Activated gamma-delta T cell (primary cell): ENCODE measurements at places on chromosomes 3 and 15.

- DNase-seq: no peak
Measured at GRCh38 chr3:157104928-157105652, 54.9 kb downstream of the CCNL1 start.

- DNase-seq: no peak
Measured at GRCh38 chr15:58475573-58476524, 44.1 kb downstream of the LIPC start.

- DNase-seq: no peak
Measured at GRCh38 chr15:71329041-71329440, 213.8 kb downstream of the THSD4 start.

DNA sequence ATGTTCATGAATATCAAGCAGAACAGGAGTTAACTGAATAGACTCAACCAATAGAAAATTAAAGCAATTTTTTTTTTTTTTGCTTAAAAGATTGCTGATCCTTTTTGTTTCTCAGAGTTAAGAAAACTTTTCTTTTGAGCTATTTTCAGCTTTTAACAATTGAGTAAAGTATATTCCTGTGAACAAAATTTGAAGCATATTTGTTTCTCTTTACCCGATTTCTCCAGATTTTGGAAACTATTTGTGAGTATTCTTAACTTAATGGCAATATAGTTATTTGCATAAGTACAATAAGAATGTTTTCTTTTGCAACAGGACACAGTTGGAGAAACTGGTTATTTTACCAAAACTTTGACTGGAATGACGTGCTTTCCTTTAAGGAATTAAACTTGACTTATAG lies 53.4 kb upstream of the C15orf39 start:
- no peak for DNase-seq

- DNase-seq: no peak
Measured at GRCh38 chr3:122260206-122260605, 64.8 kb upstream of the CSTA start.

DNA sequence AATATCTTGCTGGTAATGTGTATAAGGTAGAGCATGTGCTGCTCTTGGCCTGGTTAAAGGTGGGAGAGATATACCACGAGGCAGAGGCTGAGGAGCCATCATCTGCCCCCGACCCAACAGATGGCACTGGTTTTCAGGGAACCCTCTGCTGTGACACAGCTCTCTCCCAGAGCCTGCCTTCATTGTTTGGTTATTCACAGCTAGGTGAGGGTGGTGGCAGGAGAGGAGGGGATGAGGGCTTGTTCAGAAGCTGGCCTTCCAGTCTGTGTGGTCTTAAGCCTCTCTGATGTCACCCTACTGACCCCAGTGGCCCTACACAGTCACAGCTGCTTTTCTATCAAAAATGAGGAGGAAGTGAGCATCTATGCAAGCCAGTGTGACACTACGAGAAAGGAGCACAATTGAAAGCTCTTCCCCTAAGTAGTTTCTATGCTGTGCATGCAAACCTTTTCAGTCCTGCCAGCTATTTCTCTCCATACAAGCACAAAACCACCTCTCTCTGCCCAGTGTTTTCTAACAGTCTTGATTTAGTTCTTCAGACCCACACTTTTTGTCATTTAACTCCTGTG lies 258.4 kb upstream of the AGTR1 start:
- no peak for DNase-seq

- no peak for DNase-seq
Measured at GRCh38 chr3:7710284-7710683, 791.3 kb upstream of the LMCD1 start.

DNA sequence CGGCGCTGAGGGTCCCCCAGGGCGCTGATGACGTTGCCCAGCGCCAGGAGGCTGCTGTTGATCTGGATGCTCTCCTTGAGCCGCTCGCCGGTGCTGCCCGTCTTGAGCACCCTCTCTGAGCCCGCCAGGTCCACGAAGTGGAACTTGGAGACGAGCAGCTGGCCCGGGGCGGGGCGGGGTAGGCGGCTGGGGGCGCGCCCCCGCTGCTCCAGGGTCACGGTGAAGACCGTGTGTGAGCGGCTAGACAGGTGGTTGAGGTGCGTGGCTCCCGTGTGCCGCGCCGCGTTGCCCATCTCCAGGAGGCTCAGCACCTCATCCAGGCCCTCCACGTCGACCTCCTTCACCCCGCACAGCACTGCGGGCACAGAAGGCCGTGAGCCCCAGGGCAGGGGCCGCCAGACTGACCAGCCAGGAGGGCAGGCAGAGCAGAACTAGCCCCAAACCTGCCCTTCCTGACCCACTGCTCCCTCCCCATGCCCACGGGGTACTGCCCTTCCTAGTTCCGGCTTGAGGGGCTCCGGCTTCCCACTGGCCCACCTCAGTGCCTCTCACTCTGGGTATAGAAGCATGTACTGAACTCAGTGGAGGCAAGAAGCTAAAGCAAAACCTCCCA lies 6.1 kb downstream of the KIF7 start:
- no peak for DNase-seq

- DNase-seq: no peak
Measured at GRCh38 chr3:78066287-78066686, 1026.4 kb downstream of the ROBO2 start.

DNA sequence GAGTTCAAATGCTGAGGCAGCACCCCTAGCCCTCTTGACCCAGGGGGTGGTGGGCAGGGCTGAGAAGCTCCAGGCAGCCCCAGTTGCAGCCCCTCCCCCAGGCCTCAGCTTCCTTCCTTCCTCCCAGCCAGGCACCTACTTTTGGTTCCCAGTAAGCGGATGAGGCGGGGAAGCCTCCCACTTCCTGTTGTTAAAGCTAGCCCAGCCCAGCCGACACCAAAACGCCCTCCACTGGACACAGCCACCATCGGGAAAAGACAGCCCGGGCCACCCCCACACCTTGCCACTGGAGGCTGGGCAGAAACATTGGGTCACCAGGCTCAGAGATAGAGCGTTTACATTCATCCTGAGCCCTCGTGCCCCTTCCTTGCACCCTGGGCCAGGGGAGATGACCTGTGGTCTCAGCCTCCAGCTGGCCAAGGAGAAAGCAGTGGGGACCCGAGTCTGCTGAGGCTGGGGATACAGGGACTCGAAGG lies 3.5 kb downstream of the DUSP7 start:
- DNase-seq: no peak

GRCh38 chr3:43733459-43734384 lies 43.0 kb downstream of the ABHD5 start:
- DNase-seq: no peak

- DNase-seq: no peak
Measured at GRCh38 chr3:17069754-17070153, 185.0 kb downstream of the PLCL2 start.

DNA sequence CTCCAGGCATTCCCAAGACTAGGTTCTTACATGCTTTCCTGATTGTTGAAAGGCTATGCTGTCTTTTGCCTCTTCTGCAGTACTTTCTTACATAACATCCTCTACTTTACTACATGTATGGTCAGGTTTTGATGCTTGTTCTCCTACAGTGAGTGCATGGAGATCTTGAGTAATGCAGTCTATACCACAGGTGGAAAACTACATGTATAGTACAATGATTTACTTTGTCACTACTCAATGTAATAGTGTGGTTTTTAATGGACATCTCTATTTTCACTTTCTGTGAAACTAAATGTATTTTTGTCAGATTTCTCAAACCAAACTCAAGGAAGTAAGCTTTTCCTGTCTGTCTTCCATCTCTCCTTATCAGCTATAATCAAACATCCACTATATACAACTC lies 657.0 kb downstream of the TUSC7 start:
- DNase-seq: no peak

- no peak for DNase-seq
Measured at GRCh38 chr3:132160198-132160597, 125.4 kb upstream of the CPNE4 start.

DNA sequence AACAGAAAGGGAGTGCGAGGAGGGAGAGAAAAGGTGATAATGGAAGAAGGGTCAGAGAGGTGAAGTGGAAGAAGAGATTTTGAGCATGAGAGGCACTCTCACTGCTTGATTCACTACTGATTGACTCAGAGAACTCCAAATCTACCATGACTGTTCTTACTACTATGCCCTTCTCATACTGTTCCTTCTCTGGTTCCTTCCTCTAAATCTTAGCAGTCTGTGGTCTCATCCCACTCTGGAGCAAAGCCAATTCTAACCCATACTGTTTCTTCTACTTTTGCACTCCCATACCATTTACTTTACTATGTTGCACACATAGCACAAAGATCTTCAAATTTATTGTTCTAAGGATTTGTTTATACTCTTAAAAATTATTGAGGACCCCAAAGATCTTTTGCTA lies 100.8 kb downstream of the DTWD1 start:
- no peak for DNase-seq

DNA sequence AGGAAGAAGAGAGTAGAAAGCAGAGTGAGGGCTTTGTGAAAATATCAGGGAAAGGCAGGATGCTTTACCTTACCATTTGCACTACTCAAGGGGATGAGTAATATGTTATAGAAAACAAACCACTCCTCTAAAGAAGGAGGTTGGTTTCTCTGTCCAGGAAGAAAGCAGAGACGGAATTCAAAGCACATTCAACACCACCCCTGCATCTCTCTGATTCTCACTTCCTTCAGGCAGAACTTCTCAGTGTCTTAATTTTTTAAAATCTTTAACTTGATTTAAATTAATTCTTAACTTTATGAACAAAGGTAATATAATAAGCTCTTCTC lies 82.4 kb downstream of the NR2F2 start:
- no peak for DNase-seq

DNA sequence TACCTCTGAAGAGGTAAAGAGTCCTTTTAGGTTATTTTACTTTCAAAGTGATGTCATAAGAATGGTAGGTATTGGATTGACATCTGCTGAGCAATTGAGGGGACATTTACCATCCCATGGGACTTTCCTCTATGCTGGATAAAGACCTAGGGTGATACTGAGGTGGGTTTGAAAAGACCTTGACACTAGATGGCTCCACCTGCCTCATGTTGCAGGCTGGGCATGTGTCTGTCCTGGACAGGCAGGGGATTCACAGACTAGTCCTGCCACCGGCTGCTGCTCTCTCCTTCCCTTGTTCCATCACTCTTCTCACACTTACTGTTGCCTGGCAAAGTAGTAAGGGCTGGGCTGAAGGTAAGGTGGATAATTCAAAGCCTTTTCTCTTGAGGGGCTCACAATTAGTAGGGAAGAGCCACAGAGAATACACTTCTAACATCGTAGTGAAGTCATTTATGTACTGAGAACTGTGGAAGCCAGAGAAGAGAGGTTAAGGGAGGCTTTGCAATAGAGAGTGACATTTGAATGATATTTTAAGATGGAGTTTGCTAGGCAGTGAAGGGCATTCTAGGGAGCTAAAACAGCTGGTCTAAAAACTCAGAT lies 27.7 kb downstream of the TRAK1 start:
- no peak for DNase-seq

GRCh38 chr3:34995796-34996430 lies 643.4 kb upstream of the ARPP21 start:
- DNase-seq: no peak

DNA sequence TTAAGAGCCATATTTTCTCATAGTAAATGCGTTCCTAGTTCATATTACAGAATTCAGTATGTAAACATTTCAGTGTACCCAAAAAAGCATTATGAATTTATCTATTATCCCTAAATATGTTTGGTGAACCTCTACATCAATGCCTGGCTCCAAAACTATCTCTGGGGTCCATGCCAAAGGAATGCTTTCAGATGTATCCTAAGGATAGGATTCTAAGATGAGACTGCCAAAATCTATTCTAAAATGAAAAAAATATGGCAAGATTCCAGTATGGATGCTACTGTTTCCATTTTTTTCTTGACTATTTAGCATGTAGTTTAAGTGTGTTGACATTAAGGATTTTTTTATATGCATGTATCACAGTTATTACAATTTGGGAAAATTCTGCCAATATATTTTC lies 18.8 kb downstream of the EIF5A2 start:
- no peak for DNase-seq

DNA sequence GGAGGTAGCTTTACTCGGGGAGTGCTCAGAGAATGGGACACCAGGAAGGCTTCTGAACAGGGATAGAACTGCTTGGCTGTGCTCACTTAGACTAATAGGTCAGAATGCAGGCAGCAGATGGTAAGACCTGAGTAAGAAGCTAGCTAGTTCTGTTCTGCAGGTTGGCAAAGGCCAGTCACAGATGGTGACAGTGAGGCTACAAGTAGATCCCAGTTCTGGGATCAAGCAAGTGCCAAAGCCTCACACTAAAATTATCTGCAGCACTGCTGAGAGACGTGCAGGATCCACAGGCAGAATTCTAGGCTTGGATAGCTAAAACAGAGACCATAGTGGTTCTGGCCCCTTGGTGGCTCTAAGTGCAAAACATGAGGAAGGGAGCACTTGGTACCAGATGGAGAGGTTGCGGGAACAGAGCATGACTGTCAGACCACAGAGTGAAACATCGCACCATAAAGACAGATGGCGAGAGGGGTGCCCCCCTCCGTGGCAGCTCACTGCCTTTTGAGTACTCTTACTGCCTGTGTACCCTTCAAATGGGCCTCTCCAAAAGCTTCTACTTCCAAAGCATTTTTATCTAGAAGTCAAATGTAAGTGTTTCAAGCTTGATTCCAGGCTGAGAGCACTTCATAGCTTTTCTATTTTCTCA lies 3.6 kb upstream of the GLCE start:
- no peak for DNase-seq

DNA sequence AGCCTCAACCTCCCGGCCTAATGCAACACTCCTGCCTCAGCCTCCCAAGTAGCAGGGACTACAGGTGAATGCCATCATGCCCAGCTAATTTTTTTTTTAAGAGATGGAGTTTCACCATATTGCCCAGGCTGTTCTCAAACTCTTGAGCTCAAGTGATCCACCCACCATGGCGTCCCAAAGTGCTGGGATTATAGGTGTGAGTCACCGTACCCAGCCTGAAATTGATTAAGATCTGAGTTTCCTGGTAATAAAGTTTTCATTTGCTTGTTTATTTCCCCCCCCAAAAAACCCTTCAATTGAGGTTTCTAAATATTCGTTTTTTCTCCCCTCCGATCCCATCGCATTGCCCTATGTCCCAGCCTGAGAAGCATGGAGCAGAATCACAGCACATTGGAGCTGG lies 39.0 kb downstream of the HES1 start:
- no peak for DNase-seq

DNA sequence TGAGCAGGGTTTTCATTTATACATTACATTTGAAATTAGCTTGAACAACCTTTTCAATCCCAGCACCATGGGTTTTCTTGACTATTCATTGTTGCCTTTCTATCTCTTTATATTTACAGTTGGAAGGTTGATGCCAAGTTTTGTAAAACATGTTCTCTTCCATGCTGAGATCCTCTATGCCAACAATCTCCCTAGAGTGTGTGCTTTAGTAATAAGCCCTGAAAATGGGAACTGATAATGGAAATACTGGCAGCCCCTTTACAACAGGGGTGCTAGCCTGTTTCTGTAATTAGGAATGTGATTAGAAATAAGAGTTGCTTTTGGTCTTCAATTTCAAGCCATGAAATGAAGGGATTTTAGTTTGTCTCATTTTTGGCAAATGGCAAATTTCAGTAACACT lies 239.9 kb upstream of the NAALADL2 start:
- DNase-seq: no peak
